ENCODE measurements at places on chromosomes 2 and 18.

GRCh38 chr2:38181806-38182491 is 106.0 kb upstream of the CYP1B1 start:
- no peak for DNase-seq

- DNase-seq, result no peak
Measured at GRCh38 chr2:118321432-118322105, 233.3 kb downstream of the INSIG2 start.

DNA sequence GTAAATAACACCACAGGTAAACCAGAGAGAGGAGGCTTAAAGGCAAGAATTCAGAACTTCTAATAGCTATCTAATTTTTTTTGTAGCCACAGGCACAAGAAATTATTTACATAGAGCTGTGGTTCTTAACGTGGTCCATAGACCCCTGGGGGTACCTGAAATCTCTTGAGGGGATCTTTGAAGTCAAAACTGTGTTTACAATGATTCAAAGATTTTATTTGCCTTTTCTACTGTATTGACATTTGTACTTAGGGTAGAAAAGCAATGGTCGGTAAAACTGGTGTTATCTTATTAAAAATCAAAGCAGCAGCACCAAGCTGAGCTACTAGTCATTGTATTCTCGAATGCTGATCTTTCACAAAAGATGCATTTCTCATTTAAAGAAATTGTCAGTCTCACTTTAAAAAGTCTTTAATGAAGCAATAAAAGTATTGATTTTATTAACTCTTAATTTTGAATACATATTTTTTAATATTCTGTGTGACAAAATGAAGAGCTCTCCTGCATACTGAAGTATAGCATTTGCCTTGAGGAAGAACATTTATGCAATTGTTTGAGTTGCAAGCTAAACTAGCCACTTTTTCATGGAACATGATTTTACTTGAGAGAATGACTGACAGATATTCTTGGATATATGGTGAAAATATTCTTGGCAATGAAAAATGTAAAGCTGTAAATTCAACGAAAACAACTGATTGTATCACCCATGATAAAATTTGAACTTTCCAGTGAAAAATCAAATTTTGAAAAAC is 25.6 kb upstream of the KLHL14 start:
- DNase-seq, result no peak

GRCh38 chr18:4060427-4061281 is 394.5 kb downstream of the DLGAP1 start:
- no peak for DNase-seq

- DNase-seq, result no peak
Measured at GRCh38 chr2:85999061-85999831, 106.4 kb downstream of the POLR1A start.

GRCh38 chr2:169050476-169051240 is 18.7 kb upstream of the DHRS9 start:
- DNase-seq, result no peak

GRCh38 chr2:224158831-224159230 is 119.7 kb upstream of the SERPINE2 start:
- no peak for DNase-seq

GRCh38 chr2:125172181-125172580 is 1147.1 kb downstream of the CNTNAP5 start:
- DNase-seq, result no peak

GRCh38 chr2:28408764-28409599 is 16.3 kb downstream of the FOSL2 start:
- DNase-seq, result no peak
